ENCODE measurements at places on chromosomes 6 and 20. TPM values are rescaled to one million over a fixed set of nuclear protein-coding genes. Genes with fewer than 3 reads are reported as not detected.

DNA sequence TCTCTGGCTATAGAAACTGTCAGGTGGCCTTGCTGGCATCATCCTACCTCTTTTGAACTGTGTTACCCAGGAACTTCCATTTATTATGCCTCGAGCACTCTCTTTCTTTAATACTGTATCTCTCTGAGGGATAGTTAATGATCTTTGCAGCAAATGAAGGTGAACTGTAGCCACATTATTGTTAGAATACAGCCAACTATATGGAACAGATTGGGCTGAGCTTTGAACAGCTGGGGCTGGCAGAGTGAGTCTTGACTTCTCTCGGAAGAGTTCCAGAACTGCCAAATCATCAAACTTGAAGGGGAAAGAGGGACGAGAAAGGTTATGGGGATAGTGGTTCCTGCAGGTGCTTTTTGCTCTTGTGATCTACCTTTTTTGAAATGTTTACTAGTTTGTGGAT is 237.7 kb downstream of the PRL start:
- no peak for DNase-seq

- no peak for DNase-seq
Measured at GRCh38 chr6:148239801-148240460, 102.7 kb upstream of the SASH1 start.

DNA sequence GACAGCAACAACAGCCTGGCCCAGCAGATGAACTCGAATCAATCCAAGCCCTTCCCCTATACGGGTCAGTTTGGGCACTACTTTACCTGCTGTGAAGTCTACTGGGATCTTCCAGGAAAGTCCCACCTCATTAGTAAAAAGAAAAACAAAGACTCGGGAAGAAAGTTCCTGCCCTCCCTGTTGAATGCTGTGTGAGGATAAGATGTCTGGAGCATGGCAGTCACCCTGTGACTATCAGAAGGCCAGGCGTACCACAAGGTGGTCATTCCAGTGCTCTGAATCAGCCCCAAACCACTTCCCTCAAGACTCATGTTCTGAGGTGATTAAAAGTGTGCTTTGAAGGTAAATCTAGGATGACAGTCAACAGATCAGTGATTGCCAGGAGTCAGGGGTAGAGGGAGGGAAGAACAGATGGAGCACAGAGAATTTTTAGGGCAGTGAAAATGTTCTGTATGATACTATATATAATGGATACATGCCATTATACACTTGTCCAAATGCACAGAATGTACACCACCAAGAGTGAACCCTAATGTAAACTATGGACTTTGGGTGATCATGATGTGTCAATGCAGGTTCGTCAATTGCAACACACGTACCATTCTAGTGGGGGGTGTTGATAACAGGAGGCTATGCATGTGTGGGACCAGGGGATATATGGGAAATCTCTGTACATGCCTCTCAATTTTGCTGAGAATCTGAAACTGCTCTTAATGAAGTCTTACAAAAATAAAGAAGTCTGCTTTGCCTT is 14.7 kb downstream of the FKBP1A start:
- no peak for DNase-seq

GRCh38 chr20:12925210-12925755 is 83.5 kb upstream of the SPTLC3 start:
- peak; percentile 66 for DNase-seq

DNA sequence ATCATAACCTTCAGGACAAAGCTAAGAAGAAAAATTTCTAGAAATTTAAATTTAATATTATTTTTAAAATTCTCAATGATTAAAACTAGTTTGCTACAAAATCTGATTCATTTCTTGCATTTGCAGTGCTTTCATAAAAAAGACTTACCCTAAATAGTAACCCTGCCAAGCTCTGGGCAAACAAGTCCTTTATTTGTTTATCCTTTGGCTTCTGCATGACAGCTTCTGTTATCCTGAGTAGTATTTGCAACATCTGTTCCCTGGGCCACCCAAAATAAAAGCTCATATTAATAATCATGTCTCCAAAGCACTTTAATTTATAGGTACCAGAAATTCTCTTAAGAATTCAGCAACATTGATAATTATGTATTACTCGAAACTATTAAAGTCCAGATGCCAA is 101.3 kb downstream of the RALGAPA2 start:
- no peak for DNase-seq

GRCh38 chr6:836276-836853 is 143.4 kb upstream of the EXOC2 start:
- no peak for DNase-seq

DNA sequence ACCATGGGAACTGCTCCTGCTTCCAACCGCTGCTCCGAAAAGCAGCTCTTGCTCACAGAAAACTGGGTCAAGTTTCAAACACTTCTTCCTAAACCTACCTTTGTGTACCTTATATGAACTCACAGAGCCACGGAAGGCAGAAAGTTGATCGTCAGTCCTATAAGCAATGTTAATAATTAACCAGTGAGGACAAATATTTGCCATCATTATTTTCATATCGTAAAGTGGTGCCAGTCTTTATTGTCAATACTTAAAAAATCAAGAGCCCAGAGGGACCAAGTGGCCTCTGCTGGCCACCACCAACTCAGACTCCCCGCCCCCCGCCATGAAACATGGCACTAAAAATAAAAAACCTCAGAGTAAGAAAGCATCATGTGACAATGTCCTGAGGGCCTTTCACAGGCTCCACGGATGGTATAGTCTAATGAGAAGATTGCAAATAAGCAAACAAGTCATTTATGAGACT is 9.1 kb upstream of the PBOV1 start:
- no peak for DNase-seq

GRCh38 chr20:50271176-50271575 is 80.5 kb downstream of the CEBPB start:
- no peak for DNase-seq

DNA sequence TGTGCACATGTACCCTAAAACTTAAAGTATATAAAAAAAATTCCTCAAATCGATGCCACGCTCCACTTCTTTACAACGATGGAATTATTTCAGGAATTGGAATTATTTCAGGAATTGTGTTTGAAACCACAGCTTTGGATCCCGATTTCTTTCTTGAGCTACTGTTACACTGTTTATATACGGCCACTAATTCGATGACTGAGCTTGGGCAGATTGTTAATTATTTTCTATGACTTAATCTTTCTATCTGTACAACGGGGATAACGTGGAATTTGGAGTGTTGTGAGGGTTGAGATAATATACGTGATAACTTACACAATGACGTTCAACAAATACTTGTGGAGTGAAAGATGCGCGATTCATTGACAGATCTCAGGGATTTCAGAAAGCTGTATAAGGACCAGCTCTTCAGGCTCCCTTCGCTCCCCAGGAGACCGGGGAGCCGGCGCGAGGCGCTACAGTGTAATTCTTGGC is 171.3 kb downstream of the SLC16A10 start:
- DNase-seq, result no peak

DNA sequence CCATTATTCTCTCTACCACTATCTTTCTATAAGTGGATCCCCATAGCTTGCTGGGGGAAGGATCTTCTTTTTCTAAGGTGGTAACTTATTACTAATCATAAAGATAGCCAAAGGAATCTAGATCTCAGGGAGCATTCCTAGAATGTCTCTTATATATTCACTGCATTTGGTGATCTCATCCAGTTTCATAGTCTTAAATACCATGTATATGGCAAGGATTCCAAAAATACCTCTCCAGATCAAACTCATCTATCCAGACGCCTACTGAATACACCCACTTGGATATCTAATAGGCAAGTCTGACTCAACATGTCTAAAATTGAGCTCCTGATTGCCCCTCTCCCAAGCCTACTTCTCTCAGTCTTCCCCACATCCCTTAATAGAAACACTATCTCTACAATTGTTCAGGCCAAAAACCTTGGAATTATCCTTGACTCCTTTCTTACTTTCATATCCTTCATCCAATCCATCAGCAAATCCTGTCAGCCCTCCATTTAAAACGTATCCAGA is 264.4 kb downstream of the HACE1 start:
- no peak for DNase-seq

DNA sequence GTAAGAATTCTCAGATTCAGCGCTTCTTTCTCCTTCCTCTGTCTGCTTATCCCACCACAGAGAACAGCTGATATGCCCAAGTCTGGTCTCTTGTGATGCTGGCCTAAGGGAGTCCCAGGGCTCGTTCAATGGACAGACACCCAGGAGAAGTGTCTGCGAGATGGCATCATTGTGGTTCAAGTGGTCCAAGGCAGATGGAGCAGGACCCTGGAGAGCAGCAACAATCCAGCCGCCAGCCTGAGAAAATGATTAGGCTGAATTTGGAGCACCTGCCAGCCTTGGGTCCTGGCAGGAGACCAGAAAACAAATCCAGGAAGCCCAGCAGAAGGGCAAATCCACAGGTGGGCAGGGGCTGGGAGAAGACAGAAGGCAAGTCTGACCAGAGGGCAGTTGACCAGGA is 145.8 kb downstream of the PTPRT start:
- DNase-seq, result peak; percentile 33

GRCh38 chr6:27383481-27383880 is 5.1 kb upstream of the ZNF391 start:
- DNase-seq, result no peak

DNA sequence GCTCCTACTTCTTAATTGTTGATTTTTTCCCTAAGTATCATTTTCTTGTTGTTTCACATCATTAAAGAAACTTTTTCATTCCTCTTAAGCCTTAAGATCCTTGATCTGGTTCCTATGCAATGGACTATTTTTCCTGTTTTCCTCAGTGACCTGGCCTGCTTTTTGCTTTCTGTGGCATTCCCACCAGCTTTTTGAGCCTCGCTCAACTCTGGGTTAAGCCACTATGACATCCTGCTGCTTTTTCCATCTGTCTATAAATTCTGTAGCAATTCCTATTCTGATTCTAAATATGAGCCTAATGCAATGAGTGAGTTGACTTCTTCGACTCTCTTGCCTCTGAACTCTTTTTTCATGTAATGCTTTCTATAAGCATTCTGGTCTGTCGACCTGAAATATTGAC is 160.3 kb downstream of the GRM1 start:
- no peak for DNase-seq

The DEFB124 gene
- not detected for total RNA-seq

The ID1 gene
- 355 TPM for total RNA-seq

The NOTCH4 gene
- 2.1 TPM for total RNA-seq

The OR2H2 gene
- total RNA-seq, result not detected
